ENCODE measurements at places on chromosomes 3 and 15.

DNA sequence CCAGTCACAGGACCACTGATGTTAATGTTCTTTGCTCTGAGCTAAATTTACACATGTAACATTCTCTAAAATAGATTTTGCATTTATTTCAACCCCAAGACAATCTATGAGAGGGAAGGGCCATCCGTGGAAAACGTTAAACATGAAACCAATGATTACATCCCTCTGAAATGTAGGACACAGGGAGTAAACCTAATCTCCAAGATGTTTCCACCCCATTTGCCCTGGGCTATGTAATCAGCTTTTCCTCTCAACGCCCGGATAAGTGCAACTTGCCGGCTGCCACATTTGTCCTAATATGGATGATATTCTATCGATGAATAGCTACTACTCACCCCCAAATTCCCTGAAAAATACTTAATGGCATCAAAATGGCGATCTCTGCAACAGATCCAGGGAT is 6.4 kb upstream of the FMN1 start:
- DNase-seq, result no peak

DNA sequence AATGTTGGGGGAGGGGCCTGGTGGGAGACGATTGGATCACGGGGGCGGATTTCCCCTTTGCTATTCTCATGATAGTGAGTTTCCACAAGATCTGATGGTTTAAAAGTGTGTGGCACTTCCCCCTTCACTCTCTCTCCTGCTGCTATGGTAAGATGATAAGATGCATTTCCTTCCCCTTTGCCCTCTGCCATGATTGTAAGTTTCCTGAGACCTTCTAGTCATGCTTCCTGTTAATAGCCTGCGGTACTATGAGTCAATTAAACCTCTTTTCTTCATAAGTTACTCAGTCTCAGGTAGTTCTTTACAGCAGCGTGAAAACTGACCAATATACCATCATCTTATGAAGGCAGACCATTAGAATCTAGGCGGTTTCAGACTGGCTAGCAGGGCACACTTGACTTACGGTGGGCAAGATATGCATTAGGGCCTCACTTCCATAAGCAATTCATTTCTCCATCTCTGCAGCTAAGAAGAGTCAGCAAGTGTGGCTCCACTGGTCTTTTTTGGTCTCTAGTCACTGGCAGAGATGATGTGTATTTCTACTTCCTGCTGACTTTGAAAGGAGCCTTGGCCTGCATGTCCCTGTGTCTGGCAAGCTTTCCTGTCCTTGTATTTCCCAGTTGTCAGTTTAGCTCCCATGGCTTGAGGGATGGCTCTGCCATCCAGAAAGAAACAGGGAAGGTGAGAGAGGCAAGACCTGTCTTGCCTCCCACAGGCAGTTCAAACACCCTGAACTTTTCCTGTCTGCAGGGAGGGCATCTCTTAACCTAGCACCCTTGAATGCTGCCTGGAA is 109.0 kb upstream of the ADAMTS9 start:
- no peak for DNase-seq

- no peak for DNase-seq
These were observed 550.6 kb upstream of the NECTIN3 start for GRCh38 chr3:110521019-110521418.

GRCh38 chr3:127484601-127485388 is 105.7 kb downstream of the TPRA1 start:
- DNase-seq, result no peak

- no peak for DNase-seq
These were observed 183.4 kb downstream of the GOLGA6L6 start for GRCh38 chr15:20358066-20358778.

DNA sequence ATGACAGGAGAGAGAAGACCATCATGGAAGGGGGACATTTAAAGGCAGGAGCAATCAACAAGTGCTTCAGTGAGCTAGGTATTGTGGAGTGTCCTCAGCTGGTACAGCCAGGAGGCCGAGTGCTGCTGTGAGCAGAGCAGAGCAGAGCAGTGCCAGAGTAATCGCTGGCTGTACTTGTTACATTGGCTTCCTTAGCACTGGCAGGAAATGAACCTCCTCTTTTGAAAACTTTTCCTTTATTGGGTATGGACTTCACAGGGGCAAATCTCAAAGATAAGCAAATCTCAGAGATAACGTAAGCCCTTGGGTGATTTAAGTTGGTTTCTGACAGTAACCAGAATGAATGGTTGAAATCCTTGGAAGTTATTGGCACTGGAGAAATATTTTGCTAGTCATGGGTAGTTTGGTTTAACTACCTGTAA is 2.1 kb downstream of the SH3GL3 start:
- DNase-seq, result no peak

DNA sequence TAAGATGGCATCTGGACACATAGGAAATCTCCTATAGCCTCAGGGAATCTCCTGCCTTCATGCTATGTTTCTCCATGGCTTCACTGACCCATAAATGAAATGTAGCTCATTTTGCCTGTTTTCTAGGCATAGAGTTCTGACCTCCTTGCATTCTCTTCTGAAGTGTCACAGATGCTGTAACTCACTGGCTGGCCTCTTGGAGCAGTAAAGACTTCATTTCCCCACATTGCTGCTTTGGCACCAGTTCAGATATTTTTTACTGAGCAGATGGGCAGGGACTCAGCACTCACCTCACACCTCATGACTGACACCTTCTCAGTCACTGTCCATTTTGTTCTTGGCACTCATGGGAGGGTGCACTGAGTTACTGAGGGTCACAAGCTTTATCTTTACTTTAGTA is 286.7 kb upstream of the TGFBR2 start:
- peak; percentile 75 for DNase-seq

DNA sequence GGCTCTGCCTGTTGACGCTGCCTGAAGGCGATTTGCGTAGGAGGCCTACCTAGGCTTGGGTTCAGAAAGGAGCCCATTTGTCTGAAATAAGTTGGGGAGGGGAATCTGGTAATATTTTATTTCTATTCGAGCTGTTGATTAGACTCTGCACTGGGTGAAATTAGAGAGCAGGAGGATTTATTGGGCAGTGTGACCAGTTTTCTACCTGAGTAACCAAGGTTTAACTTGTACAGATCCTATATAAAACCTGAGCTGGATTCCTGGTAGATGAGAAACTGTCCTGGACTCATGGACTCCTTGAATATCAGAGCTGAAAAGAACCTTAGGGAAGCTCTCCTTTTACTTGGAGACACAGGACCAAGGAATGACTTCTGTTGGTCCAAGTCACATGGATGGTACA is 19.6 kb upstream of the GPR156 start:
- DNase-seq, result no peak

GRCh38 chr3:175186511-175186910 is 327.4 kb downstream of the NAALADL2 start:
- no peak for DNase-seq

DNA sequence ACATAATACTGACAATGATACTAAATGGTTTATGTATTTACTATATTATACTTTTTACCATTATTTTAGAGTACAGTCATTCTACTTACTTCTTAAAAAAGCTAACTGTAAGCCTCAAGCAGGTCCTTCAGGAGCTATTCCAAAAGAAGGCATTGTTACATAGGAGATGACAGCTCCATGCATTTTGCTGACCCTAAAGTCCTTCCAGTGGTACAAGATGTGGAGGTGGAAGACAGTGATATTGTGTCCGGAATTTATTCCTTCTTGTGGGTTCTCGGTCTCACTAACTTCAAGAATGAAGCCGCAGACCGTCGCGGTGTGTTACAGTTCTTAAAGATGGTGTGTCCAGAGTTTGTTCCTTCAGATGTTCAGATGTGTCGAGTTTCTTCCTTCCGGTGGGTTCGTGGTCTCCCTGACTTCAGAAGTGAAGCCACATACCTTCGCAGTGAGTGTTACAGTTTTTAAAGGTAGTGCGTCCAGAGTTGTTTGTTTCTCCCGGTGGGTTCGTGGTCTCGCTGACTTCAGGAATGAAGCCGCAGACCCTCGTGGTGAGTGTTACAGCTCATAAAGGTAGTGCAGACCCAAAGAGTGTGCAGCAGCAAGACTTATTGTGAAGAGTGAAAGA is 20.9 kb downstream of the AVEN start:
- DNase-seq, result no peak

DNA sequence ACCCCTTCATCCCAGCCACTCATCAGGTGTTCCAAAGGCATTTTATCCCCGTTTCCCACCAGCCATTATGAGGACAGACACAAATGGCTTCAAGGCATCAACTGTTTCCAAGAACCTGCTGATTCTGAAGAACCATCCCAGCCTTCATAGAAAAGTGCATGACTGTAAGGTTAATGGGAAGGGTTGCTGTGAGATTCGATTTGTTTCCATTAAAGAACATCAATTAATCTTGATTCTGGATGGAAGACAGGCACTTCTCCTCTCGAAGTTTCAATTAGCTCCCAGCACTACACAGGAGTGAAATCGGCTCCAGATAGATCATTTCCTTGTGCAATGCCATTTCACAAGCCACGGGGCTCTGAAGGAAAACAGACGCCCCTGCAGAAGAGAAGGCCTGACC is 25.8 kb downstream of the SRGAP3 start:
- no peak for DNase-seq

DNA sequence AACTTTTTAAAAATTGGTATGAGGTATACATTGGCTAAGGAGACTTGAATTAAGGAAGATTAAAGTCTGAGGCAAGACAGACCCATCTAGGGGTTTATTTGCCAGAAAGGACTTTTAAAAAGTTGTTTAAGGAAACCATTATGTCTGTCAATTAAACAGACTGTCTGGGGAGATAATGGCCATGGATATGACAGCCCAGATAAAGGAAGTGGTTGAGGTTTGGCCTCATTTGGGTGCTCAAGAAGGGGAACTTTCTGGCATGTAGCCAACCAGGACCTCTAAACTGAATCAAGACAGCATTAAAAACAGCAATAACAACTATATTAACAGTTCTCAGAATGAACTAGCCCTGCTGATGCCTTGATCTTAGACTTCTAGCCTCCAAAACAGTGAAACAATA is 9.9 kb upstream of the CD200R1L start:
- no peak for DNase-seq

DNA sequence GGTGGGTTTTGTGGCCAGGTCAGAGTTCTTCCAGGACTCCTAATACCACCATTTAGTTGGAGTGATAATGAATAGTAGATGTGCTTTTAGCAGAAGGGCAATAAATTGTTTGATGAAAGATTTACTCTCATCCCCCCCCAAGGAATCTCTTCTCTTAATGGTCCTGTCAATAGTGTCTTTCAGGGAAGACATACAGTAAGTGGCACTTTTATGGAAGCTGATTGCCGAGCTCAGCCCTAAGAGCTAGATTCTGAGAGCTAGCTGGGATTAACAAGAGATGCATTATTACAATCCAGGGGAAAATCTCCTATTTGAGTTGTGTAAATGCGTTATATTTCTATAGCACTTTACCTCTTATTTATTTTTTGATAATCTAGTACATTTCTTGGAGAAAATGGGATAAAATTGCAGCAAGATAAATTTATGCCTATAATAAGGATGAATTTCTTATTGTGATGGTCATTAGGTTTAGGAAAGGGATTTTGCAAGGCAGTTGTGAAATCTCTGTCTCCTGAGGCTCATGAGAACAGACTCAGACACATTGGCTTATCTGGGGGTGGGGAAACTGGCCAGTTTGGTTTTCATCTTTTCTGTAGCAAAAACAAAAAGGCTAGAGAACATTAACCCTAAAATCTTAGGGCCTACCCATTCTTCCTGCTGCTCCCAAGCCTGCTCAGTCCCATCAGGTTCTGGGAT is 41.6 kb upstream of the CLSTN2 start:
- DNase-seq, result no peak

DNA sequence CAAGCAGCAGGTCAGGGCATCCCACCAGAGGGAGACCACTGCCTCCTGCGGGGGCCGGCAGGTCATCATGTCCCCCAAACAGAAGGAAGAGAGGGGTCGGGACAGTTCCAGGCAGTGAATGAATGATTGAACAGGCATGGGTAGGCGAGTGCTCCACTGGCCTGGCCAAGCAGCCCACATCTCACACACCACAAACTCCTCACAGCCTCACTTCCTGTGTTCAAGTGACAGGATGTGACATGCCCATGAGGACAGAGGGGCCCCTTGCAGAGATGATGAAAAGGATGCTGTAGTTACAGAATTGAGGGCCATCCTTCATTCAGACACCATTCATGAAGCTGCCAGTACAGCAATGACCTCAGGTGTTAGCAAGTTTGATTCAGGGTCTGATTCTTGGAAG is 3.7 kb downstream of the IQSEC1 start:
- no peak for DNase-seq

DNA sequence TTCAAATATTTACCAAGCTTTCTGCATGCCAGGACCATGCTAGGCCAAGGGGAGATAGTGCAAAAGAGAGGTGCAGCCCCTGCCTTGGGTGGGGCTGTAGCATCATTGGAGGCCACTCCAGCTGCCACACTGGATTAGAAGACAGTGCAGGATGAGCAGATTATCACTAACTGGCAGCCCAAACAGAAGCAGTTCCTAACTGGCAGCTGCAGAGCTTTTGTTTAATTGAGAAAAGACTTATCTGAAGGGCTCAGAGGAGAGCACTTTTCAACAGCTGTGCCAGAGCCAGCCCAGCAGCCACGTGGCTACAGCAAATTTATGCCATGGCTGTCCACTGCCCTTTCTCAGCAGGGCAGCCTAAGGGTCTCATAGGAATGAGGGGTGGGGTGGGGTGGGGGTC is 13.5 kb upstream of the ACSBG1 start:
- DNase-seq, result no peak

DNA sequence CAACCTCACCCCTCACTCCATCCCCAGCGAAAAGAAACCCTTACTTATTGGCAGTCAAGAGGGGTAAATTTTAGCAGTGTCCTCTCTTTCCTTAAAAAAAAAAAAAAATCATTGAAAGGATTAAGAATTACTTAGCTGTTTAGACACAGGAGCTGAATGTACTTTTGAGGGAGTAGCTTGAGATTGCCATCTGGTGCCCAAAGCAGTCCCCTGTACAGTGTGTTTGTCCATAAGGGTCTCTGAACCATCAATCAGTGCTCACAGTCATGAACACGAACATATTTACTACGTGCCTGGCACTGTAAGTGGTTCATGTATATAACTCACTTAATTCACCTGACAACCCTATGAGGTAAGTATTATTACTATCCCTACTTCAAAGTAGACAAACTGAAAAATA is 463.5 kb downstream of the RAP2B start:
- no peak for DNase-seq

DNA sequence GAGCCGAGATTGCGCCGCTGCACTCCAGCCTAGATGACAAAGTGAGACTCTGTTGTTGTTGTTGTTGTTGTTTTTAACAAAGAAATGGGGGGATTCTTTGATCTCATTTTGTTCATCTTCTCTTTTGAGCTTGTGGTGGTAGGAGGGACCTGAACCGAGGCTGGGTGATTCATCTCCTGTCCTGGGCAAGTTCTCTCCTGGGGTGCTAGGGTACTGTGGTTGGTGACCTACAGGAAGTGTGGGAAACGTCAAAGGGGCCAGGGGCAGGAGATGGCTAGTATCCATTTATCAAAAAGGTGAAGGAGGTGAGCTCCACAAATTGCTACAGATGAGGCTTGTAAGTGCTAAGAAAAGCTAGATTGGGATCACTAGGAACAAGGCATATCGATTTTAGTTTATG is 14.3 kb downstream of the PPCDC start:
- DNase-seq, result no peak

Measured in NCI-H2029 (cell line).